ENCODE measurements at places on chromosomes 16 and 17.

GRCh38 chr16:79009896-79010295, 590.6 kb downstream of the MAF start:
- DNase-seq, result no peak

DNA sequence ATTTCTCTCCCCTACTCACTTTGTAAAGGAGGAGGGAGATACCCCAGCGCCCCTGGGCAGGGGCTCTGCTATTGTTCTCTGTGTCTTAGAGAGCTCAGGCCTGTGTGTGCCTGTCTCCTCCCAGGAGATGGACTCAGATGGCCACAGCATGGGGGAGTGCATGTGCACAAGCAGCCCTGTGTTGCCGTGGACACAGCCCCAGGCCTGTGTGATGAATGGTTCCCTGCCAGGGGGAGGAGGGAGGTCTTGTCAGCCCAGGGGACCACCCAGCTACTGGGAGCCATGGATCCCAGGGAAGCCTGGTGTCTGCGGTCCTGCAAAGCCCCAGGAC, 26.3 kb downstream of the GINS2 start:
- no peak for DNase-seq

DNA sequence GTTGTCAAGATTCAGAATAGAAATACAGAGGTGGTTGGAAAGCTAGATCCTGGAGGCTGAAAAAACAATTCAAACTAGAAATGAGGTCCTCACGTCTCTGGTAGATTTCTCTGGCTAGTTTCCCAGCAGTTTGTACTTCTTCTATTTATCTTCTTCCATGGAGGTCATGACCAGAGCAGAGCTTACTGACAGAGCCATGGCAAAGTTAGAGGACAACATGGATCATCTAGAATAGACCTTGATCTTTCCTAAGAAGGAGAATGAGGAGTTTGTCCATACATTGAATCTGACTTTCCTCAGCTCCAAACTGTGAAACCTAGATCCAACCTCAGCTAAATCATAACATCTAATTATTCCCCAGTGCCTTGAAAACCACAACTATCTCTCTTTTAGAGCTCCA, 900.8 kb upstream of the GOT2 start:
- DNase-seq, result no peak

DNA sequence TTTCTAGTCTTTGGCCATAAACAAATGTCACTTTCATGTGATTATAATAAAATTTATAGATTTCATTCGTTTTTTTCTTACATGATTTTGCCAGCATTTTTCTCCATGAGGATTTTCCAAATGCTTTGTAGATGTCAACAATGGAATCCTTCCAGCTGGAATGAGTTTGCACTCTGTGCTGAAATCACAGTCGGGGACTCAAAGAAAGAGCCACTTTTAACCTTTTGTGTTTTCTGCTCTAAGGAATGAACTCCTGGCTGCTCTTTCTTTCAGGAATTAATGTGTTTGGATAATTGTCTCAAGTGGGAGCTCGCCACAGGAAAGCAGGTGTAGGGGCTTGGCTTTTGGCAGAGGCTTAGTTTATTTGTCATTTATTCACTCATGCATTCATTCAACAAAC, 372.3 kb upstream of the SALL1 start:
- no peak for DNase-seq

DNA sequence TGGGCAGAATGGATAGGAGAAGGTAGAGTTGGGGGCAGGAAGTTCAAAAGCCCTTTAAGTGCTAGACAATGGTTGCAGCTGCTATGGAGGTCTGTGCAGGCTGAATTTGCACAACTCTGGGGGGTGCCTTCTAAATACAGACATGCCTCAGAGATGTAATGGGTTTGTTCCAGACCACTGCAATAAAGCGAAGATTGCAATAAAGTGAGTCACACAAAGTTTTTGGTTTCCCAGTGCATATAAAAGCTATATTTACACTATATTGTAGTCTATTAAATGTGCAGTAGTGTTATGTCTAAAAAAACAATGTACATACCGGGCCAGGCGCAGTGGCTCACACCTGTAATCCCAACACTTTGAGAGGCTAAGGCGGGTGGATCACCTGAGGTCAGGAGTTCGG, 60.5 kb upstream of the MYOCD start:
- DNase-seq, result no peak

DNA sequence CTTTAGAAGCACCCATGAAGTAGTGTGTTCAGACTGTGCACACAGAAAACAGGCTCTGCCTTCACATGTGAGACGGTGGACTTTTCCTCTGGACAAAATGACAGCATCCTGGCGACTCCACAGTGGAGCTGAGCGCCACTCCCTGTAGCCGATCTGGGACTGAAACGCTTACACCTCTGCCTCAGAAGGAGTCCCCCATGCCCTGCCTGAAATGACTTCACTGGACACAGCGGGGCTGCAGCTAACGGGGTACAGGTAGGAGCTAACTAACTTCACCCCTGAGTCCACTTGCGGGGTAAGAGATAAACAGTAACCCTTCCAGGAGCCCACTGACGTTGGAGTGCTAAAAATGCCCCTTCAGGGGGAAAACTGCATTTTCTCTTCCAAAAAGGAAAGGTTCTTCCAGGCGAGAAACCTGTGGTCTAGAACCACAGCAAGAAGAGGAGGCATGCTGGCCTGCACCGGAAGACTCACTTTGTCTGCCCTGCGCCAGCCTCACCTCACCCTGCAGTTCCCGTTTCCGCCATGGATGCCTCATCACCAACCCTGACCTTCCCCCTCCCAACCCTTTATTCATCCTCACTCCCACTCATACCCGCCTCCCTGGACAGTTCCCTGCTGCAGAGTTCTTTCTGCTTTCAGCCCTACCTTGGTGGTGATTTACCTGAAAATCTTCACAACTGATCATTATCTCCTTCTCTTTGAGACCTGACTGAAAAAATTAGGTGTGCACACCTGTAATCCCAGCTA, 19.4 kb upstream of the ENDOV start:
- DNase-seq, result no peak

DNA sequence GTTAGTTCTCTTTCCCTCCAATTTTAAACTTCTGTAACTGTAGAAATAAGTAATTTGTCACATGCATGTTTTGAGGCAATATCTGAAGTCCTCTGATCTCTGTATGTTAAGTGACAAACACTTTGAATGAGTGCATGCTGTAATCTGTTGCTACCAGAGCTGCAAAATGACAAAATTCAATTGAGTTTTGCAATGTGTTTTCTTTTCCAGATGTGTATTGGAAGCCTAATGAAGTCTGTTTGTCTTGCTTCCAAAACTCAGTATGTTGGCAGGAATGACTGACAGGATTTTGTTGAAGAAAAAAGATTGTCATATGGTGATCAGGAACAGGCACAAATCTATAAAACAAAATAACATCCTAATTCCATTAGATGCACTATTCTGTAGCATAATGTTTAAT, 561.6 kb upstream of the CDH8 start:
- no peak for DNase-seq

DNA sequence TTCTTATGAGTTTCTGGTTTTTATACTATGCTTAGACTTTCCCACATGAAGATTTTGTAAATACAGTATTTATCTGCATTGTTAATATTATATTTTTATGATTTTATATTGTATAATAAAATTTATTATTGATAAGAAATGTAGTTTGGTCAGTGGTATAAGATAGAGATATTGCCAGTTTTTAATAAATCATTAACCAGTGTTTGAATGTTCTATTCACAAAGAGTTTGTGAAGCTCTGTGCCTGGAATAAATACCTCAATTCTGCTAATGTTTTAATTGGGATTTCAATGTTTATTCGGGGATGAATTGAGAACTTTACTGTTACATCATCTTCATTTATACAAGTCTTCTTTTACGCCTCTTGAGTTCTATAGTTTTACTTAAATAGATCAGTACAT, 16.9 kb downstream of the COX10 start:
- DNase-seq, result no peak

- no peak for DNase-seq
These were observed 68.6 kb downstream of the CDYL2 start for GRCh38 chr16:80735846-80736245.

DNA sequence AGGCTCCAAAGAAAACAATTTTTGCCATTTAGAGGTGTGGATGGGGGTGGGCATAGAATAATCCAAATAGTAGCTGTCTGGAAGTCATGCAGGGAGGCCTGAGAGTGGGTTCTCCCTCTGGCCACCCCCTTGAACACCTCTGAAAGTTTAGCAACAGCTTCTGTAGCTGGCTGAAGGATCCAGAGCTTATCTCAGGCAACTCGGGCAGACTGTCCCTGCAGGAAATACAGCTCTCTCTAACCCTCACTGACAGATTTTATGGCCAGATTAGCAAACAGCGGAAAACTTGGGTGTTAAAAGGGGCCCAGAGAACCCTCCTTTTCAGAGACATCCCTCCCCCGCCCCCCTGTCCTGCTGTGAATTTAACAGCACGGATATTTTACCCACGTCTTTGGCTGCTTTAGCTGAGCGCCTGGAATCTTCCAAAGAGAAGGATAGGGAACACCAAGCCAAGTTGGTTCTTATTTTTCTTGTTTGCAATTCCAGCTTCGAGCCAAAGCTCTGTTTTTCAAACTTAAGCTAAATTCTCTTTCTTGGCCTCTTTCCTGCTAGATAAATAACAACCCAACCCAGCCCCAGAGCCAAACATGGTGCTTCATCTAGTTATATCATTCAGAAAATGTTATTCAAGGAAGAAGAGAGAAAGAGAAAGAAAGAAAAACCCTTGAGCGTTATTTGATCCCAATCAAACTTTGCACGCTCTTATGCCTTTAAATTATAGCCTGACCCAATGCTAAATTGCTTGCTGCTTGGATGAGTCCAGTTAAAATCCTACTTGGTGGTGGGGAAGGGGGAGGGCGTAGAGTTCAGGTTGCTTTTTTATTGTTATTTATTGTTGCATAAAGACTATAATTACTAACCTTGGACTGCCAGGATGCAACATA, 2.3 kb upstream of the HOXB2 start:
- DNase-seq, result no peak

- no peak for DNase-seq
These were observed 40.7 kb downstream of the KSR1 start for GRCh38 chr17:27496971-27497370.

DNA sequence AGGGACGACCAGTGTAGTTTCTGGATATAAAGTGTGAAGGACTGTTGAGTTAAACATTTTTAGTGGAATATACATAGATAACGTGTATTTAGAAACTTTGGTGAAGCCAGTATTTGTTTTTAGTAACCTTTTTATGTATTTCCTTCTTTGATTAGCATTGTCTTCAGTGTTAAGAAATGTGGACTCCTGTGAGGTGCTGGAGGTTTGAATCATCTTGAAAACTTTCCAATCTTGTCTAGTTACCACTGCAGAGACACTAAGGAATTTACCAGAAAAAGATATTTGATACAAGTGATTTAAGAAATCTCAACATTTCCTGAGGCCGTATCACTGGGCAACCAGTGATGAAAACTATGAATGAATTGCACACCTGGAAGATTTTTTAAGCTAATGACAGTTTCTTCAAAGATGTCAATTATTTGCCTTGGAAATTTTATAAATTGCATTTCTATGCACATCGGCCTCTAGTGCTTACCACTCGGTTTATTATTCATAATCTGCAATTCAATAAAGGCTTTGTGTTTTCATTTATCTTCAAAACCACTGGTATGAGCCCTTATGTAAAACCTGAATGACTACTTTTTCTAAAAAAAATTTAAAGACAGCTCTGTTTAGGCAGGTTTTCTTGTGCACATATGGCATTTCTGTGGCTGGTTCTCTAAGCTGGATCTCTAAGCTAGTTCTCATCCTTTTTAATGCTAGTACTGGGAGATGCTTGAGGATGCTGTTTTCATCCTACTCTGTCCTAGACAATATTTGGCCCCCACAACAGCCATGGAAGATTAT, 31.4 kb upstream of the ADCY7 start:
- no peak for DNase-seq

- no peak for DNase-seq
These were observed 12.3 kb upstream of the UBE2I start for GRCh38 chr16:1297018-1297696.

GRCh38 chr17:77882481-77883212, 75.9 kb upstream of the TNRC6C start:
- DNase-seq, result no peak

DNA sequence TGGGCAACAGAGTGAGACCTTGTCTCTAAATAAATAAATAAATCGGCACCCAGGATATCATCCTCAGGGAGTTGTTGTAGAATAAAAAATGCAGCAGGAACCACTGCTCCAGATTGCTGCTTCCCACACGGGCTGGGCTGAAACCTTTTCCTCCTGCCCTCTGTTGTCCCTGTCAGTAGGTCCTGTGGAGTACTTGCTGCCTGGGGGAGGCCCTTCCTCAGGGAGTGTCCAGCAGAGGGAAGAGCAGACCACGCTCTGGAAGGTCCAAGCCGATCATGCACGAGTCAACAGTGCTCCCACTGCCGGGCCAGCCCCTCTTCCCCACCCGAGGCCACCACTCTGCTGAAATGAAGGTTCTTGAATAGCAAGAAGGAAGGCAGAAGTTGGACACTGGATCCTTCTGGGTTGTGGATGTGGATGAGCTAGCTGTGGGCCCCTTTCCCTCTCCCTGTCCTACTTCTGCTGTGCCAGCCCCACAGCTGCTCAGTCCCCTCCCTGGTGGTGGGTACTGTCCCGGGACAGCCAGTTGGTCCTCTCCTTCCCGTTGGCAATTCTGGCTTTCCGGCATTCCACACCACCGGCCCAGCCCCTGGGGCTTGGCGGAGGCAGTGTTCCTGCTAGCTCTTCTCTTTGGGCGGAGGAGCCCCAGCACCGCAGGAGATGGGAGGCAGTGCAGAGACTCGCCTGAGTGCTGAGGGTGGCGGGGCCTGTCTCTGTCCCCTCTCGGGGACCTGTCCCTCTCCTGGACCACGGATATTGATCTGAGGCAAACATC, 10.8 kb downstream of the CDK5R1 start:
- no peak for DNase-seq

- DNase-seq, result no peak
These were observed 12.9 kb downstream of the PLK1 start for GRCh38 chr16:23691483-23692189.

DNA sequence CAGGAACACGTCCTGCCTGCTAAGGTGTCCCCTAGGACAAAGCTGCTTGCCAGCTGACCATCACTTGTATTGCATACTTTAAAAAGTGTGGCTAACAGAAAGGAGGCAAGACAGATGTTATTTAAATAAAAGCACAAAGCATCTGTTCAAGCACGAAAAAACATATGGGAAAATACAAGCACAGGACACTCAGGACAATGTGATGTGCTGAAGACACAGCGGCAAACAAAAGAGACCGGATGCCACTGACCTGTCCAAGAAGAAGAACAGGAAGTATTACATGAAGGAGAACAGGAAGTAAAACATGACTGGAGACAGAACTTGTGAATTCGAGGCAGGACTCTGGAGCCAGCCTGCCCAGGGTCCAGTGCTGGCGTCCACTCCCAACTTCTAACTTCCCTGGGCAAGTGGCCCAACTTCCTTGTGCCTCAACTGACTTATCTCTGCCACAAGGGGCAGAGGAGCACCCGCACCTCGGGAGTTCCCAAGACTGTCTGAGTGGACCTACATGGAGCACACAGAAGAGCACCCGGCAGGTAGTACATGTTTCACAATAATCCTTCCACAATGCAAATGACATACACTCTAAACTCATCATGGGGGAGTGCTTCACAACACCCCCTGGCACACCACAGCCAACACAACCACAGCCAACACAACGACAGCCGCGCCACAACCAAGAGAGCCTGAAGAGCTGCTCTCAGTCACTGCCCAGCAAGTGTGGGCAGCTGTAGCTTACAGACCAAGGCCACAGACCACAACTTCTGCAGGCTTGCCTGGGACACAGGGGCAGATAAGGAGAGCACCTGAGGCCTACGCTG, 36.6 kb downstream of the ANKRD11 start:
- DNase-seq, result no peak

- DNase-seq, result no peak
These were observed 18.6 kb upstream of the CLTC start for GRCh38 chr17:59601130-59601529.

- DNase-seq, result no peak
These were observed 101.0 kb upstream of the SHISA6 start for GRCh38 chr17:11140043-11140442.

GRCh38 chr17:74220946-74221818, 7.8 kb downstream of the TTYH2 start:
- no peak for DNase-seq

Data from left lobe of liver (tissue), 2 donors.